ENCODE measurements at places on chromosomes 2 and 18.

- no peak for DNase-seq
Observed at GRCh38 chr2:9236045-9236344, 29.4 kb downstream of the ASAP2 start.

GRCh38 chr2:216478151-216478550 lies 20.5 kb upstream of the RPL37A start:
- DNase-seq, result no peak

- no peak for DNase-seq
Observed at GRCh38 chr2:160358046-160358445, 135.6 kb downstream of the RBMS1 start.

- no peak for DNase-seq
Observed at GRCh38 chr2:138218397-138218796, 254.1 kb downstream of the HNMT start.

DNA sequence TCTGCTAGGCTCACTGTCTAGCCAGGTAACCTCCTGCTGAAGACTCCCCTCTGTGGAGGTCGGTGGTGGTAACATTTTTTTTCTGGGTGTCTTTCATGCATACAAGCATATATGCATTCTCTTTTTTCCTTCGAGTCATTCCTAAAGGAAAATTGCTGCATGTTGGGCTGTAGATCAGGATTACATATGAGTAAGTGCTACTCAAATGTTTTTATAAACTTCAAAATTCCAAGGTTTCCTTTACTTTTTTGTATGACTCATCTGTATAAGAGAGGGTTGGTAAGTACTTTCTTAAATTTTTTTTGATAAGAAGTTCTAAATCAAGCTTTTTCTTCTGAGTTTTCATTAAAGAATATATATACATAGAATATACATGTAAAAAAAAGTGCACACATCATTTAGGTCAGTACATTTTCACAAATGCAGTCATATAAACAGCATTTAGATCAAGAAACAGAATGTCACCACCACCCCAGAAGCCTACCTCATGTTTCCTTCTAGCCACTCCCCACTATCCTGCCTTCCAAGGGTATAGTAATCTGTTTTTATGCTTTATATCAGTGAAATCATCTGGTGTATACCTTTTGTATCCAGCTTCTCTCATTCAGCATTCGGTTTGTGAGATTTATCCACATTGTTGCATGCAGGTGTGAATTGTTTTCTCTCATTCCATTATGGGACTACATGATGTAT lies 128.0 kb upstream of the MAP3K20 start:
- no peak for DNase-seq

DNA sequence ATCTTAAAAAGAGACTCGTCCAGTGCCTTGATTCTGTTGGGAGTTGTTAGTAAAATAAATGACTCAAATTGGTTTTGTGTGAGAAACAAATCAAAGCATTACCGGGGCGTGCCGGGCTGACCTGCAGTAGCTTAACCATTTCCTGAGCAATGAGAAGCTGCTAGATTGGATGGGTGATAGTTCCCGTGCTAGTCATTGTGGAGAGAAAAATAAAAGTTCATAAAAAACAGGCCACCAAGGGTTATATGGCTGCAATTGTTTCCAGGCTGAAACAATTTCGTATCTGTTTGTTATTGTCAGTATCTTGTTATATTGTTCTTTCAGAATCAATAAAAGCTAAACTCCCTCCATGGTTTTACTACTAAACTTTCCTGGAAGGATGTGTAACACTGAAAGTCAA lies 314.4 kb downstream of the MTX2 start:
- peak; percentile 42 for DNase-seq

DNA sequence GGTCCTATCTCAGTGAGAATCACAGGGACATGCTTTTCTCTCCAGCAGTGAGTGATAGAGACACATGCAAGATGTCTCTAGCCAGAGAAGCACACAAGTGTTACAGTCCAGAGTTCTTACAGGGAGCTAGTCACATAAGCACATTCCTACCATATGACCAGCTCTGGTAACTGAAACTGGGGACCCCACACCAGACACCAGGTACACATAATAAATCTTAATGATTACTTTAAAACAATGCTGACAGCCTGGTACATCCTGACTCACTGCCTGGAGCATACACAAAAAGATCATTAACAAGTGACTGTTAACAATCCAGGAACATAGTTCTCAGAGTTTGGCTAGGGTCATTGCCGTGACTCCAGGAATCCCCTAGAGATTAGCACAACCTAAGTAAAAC lies 53.6 kb downstream of the GALNT1 start:
- no peak for DNase-seq

DNA sequence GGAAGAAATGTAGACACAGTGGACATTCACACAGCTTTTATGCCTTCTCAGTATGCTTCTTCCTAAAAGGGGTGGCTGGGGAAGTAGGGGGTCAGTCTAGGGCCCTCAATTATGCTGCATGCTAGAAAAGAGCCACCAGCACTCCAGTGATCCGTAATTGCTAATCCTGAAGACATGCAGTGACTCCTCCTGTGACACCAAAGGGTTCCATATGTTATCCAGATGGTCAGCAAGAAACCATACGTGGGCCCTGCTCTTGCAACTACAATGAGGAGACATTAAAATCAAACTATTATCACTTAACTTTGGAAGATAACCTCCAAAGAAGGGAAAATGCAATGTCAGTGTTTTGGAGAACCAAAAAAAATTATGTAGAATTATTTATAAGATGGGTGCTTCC lies 143.4 kb upstream of the LYPD1 start:
- DNase-seq, result no peak

DNA sequence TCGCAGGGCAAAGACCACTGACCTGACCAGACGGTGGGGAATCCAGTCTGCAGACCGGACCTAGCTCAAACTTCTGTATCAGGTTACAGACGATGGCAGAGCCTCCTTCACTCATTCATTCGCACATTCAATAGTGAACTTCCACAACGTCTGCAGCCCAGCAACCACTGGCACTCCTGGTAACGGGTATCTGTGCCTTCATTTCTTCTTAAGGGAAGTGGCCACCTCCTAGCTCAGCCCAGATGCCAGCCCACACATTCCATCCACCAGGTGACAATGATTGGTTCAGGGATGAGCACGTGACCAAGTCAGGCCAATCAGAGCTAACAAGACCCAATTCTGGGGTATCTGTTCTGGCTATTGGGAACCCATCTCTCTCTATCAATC lies 15.9 kb upstream of the ARMC9 start:
- no peak for DNase-seq

GRCh38 chr18:37519510-37520135 lies 46.0 kb downstream of the CELF4 start:
- DNase-seq, result no peak

- DNase-seq, result no peak
Observed at GRCh38 chr2:193517615-193518014, 1322.9 kb upstream of the TMEFF2 start.

DNA sequence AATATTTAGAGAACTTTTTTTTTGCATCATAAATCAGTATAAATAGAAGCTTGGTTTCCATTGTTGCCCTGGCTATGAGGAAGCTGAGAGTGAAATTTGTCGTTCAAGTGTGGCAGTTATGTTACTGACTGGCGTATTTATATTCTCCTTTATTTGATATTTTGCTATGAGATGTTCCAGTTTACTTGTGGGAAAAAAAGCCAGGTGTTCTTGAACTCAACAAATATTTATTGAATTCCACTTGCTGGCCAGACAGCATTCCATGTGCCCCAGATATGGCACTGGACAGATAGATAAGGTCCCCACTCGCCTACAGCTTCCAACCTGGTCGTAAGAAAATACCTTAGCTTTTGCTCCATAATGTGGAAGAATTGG lies 44.7 kb downstream of the NEDD4L start:
- DNase-seq, result no peak

DNA sequence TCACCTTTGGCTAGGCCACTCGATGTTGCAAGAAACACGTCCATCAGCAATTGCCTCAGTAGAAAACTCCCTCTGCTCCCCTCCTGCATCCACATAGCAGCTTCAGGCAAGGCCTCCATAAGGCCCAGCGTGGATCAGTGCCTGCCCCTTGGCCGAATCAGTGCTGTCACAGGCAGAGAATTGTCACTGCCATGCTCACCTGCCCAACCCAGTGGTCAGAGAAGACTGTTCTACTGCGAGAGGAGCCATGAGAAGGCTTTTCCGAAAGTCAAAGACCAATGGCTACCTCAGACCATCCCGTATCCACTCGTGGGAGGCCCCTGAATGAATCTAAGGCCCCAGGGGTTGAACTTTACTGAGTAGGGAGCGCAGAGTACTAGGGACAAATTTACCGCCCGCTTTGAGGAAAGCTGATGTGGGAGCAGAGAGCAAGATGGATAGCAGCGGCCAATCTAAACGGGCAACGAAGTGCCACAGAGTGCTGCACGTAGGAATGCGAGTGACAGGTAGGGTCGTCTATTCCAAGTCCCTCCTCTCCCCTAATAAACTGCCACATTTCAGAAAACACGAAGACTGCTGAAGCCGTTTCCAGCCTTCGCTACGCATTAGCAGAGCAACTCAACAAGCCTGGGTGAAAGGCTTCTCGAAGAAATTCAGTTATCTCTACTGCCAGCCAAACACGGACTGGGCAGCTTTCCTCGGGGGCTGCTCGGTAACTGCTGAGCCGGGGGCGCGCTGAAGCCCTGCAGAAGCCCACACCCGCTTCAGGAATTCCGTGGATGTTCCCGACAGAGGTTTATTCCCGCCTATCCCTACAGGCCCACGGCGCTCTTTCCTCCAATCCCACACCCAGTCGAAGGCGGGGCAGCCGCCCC lies 968 bp upstream of the RALBP1 start:
- peak; percentile 2 for DNase-seq

GRCh38 chr2:104787298-104788065 lies 66.4 kb upstream of the POU3F3 start:
- no peak for DNase-seq

GRCh38 chr2:196511258-196512168 lies 128.0 kb upstream of the CCDC150 start:
- no peak for DNase-seq

- no peak for DNase-seq
Observed at GRCh38 chr2:9021563-9022211, 18.2 kb upstream of the MBOAT2 start.

GRCh38 chr2:45176390-45176789 lies 167.1 kb upstream of the SIX2 start:
- no peak for DNase-seq

DNA sequence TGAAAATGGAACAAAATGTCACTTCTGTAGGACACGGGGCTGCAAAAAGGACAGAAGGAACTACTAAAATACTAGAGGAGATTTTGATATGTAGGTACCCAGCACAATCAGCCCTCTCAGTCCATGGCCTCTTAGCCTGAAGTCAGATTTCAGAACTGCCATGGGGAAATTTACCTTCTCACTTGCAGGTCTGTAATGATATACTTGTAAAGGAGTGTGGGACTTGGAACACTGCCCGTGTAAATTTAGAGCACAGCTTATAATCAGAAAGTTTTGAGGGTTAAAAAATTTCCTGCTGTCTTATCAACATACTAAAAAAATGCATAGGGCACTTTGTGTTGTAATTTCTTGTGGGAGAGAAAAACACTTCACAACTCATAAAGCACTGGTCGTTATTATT lies 60.6 kb downstream of the ZEB2 start:
- DNase-seq, result no peak

DNA sequence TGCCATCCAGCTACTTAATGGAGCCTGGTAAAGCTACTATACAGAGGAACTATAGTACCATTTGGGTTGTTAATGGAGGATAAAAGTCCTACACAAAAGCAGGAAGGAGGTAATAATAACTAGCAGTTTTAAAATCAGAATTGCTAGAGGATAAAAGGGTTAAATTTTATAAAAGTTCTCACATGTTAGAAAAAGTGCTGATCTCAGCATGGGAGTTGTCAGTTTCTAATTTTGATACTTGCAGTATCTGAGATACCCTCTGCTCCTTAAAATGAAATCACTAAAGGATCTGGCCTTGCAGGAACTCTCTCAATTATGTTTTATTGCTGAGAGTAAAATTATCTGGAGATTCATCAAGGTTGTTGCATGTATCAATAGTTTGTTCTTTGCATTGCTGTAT lies 272.2 kb upstream of the GYPC start:
- DNase-seq, result no peak

GRCh38 chr2:230410861-230411569 lies 5.0 kb upstream of the SP100 start:
- DNase-seq, result no peak

DNA sequence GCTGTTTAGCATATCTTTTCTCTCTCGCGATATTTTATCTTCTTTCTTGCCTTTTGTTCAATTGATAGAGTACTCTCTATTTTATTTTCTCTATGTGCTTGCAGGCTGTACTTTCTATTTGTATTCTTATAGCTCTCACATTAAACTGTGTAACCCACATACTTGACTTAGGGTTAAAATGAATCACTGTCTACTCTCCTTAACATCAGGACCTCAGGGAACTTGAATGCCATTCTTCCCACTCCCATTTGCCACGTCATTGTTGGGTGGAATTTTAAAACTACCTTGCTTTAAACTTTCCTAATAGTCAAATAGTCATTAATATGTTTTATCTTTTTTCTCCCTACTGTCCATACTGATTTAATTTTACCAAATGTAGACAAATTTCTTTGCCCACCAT lies 269.7 kb downstream of the ALPK2 start:
- no peak for DNase-seq

GRCh38 chr2:37886745-37887144 lies 38.3 kb upstream of the RMDN2 start:
- no peak for DNase-seq

All from T-helper 1 cell (primary cell).